ENCODE measurements at places on chromosomes 4 and X.

GRCh38 chrX:110665223-110666002 is 130.2 kb downstream of the CHRDL1 start:
- peak; percentile 19 for DNase-seq

- DNase-seq: no peak
Observed at GRCh38 chr4:6752486-6752829, 30.1 kb upstream of the KIAA0232 start.

GRCh38 chr4:108204518-108204917 is 35.8 kb upstream of the LEF1 start:
- no peak for DNase-seq

DNA sequence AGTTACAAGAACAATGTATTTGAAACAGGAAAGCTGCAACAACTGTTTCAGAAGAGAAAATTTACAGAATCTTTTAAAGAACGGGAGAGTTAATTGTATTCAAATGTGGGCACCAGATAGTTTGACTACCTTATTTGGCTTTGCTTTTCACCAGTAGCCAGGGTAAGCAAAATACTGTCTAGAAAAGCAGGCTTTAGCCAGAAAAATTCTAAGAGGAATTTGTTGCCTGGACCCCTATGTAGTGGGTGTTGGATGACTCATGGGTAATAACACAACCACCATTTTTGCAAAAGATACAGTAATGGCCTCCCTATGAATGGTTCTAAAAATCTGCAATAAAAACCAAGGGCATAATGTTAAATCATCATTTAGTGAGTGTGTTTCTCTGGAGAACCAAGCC is 233.4 kb upstream of the ANXA3 start:
- no peak for DNase-seq

DNA sequence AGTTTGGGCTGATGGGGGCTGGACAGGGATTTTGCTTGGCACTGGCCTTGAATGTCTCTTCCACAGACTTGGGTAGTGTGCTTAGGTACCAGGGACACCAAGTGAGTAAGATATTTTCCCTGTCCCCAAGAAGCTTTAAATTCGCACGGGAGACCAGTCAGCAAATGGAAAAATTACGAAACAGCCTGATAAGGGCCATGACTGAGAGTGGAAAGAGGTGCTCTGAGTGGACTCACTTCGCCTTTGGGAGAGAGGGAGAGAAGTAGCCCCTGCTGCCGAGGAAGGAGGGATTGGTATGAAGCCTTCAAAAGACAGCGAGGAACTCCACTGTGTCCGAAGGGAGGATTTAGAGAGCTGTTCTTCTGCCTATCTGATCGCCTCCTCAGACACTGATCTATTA is 2.6 kb downstream of the LSM6 start:
- no peak for DNase-seq

- no peak for DNase-seq
Observed at GRCh38 chr4:11597506-11597905, 168.8 kb upstream of the HS3ST1 start.

DNA sequence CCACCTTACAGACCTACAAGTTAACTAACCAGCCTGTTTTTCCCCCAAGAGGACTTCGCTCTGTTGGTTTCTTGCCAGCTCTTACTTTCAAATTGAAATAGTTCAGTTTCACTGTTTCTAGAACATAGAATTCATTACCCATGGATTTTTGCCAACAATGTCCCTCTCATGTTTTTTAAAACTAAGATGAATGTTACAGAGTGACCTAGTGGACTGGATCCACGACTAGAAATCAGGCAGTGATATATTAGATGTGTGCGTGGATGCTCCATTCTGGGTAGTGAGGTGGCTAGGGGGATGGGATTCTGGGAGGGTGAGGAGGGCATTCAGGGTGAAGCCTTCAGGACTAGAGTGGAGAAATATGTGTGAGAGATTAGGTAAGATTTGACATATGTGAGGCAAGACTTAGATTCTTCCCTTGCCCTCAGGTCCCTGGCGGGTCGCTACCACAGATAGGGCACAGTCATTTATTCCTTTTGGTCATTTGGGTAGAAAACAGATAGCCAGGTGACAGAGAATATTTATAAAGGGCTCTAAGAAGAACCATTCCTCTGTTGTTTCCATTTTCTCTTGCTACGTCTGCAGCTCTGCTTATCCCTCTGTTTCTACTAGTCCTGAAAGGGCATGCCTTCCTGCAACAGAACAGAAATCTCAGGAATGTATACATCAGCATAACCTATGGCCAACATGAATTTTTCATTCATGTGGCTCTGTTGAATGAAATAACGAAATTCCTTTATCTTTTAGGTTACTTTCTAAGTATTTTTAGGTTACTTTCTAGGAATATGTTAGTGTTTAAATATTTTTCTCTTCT is 15.4 kb upstream of the JADE1 start:
- no peak for DNase-seq

GRCh38 chr4:119623025-119623424 is 5.6 kb downstream of the PDE5A start:
- no peak for DNase-seq

DNA sequence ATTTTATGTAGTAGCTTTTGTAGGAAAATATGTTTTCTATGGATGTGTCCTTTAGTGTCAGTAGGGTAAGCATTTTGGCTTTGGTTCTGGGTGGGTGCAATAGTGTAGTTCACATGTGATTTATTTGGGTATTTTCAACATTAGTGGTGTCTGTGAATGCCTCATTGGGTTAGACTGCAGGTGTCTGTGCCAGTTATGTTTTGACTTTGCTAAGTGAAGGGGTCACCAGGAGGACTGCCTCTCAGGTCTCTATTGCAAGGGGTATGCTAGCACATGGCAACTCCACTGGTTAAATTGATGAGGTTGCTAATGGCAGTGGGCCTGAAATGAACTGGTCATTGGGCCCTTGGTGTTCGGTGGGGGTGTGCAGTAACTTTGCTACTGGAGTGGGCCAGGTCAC is 467.1 kb downstream of the NAF1 start:
- DNase-seq: no peak

- no peak for DNase-seq
Observed at GRCh38 chrX:9842541-9842940, 56.3 kb downstream of the SHROOM2 start.

- DNase-seq: no peak
Observed at GRCh38 chr4:113162089-113162488, 112.6 kb downstream of the ANK2 start.

DNA sequence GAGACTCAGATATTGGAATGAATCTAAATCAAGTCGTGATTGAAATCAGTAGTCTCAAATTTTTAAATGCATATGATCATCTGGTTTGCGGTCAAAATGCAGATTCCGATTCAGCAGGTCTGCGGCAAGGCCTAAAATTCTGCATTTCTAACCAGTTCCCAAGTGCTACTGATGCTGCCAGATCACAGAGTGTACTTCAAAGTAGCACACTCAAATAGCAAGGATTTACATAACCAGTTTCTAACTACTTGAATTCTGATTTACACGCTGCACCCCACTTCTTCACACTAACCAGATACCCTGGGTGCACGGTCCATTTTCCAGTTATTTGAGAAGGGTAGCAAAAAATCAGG is 752 bp downstream of the MBTPS2 start:
- DNase-seq: no peak

DNA sequence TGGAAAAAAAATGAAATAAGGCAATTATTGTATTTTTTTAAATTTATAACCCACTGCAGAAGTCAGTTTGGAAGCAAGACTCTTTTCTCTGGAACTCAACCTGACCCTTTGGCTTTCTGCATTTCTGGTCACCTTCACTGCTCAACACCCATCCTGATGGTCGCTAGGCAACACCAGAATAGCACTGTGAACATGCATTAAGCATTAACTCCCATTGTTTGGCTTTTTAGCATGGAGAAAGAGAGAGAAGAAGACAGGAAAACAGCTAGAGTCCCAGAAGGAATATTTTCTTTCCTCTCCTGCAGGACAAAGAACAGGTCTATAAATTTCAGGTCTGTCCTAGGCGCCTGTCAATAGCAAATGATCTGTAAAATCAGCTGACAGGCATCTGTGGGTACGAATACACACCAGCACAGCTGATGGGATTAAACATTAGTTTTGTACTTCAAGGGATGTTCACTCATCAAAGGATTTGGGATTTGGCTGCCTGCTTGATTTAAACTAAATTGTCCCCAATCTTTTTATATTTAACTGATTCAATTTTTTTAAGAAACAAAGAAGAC is 137.2 kb upstream of the ETNPPL start:
- DNase-seq: peak; percentile 71

GRCh38 chrX:112085149-112085548 is 2.6 kb upstream of the TRPC5 start:
- DNase-seq: no peak

DNA sequence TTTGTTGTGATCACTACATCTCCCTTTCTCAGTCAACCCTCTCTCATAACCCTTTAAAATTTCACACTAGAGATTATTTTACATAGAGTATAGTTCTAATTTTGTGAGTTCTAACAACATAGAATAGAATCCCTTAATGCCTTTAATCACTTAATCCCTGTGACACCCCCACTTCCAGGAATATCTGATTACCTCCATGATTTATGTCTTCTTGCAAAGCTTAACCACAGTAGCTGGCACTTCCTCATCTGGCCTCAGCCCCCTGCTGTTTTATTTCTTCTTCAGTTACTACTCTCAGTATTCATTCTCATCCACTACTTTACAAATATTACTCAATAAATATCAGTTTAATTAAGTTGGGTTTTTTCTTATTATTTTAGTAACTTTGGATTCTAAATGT is 340.9 kb downstream of the CENPC start:
- no peak for DNase-seq

GRCh38 chr4:4619821-4620220 is 78.0 kb upstream of the STX18 start:
- DNase-seq: no peak

DNA sequence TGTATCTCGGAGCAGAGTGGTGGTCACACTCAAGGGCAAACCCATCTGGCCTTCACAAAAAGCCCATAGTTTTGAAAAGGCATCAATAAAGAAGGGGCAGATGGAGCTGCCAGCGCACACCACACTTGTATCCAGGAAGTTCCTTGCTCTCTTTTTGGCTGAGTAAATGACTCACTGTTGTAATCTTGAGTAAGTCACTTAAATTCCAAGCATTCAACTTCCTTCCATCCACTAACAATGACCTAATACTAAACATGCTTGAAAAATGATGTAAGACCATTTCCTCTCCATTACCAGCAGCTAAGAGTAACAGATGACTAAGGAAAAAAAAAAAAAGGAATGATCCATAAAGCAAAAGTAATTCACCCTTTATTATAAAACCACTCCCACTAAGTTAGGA is 32.4 kb upstream of the MYOZ2 start:
- no peak for DNase-seq

DNA sequence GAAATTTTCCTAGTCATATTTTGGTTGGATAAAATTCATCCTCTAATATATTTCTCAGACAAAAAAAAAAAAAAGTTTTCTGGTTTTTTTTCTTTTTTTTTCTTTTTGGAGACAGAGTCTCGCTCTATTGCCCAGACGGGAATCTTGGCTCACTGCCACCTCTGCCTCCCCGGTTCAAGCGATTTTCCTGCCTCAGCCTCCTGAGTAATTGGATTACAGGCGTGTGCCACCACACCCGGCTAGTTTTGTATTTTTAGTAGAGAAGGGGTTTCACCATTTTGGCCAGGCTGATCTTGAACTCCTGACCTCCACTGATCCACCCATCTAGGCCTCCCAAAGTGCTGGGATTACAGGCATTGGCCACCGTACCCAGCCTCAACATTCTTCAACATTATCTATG is 432.7 kb upstream of the PABPC4L start:
- DNase-seq: no peak

GRCh38 chr4:83757121-83757621 is 221.3 kb downstream of the GPAT3 start:
- no peak for DNase-seq

DNA sequence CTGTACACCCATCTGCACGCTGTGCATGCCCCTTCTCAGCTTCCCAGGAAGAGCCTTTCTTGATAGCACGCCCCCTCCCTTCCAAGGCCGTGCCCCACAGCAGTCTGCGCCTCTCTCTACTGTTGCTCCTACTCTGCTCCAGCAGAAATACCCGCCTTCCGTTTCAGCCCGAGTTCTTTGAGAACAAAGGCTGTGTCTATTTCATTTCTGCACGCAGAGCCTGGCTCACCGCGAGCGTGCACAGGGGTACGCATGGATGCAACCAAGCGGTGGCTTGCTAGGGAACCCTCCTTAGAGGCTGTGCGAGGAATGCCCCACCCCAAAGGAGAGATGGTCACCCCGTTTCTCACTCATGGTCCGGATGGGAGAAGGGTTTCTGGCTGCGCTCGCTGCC is 485 bp downstream of the AADAT start:
- DNase-seq: peak; percentile 69
